ENCODE measurements at places on chromosomes 5 and 9. TPM values are rescaled to one million over a fixed set of nuclear protein-coding genes. Genes with fewer than 3 reads are reported as not detected.

AKNA gene
- polyA plus RNA-seq = 10.9 TPM

- no peak for DNase-seq
Measured at GRCh38 chr9:109557481-109557880, 59.4 kb upstream of the PTPN3 start.

DDX4 gene
- 0.34 TPM for polyA plus RNA-seq

DNA sequence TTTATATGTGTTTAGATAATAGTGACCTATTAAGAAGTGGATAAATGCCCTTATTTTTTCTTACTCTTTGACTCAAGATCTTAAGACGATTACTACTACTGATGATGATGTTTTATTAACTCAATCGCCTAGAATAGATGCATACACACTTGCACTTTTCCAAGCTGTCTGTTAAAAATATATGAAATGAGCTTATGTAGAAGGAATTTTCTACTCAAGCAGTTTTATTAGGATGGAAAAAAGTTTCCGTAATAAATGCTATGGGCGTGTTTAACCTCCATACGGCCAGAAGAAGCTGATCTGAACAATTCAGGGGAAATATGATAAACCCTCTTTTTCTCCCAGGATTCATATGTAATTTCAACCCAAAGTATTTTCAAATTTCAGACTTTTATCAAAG, 455.7 kb upstream of the MPDZ start:
- no peak for DNase-seq

- DNase-seq = no peak
Measured at GRCh38 chr9:82722561-82722960, 340.4 kb downstream of the RASEF start.

RASGRF2 gene
- polyA plus RNA-seq = 0.48 TPM

All from muscle of back (tissue), 13 donors.